MCF 10A (cell line): ENCODE measurements at places on chromosomes 12 and 14.

DNA sequence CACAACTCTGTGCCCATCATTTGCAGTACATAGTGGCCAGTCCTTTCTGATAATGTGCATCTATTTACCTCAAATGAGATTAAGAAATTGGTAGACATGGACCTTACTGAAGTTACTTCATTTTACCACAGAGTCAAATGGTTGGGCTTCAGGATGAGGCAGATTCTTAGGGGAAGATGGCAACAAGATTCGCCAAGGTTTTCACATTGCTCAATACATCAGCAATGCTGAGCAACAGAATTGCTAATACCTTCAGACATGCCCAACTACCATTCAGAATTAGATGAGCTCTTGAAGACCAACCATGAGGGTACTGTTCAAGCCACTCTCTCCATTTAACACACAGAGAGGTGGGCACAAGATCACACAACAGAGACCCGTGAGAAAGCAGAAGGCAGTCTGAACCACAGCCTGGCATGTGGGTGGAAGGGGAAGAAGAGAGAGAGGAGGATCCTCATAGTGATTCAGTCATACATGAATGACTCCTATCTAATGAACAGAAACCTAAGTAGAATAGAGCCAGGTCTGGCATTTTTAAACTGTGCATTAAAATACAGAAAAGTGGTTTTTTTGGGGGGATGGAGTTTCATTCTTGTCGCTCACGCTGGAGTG is 28.5 kb downstream of the CPM start:
- peak; percentile 15 for DNase-seq

- peak; percentile 25 for DNase-seq
Measured at GRCh38 chr12:116693286-116694227, 44.3 kb downstream of the SPRING1 start.

GRCh38 chr12:123655420-123655819 is 15.5 kb upstream of the TCTN2 start:
- DNase-seq, result no peak

- DNase-seq, result no peak
Measured at GRCh38 chr12:67446716-67447115, 177.6 kb downstream of the CAND1 start.

GRCh38 chr12:46458500-46459102 is 86.0 kb upstream of the SLC38A2 start:
- DNase-seq, result no peak

GRCh38 chr14:51147183-51147582 is 52.3 kb upstream of the TRIM9 start:
- peak; percentile 55 for DNase-seq

DNA sequence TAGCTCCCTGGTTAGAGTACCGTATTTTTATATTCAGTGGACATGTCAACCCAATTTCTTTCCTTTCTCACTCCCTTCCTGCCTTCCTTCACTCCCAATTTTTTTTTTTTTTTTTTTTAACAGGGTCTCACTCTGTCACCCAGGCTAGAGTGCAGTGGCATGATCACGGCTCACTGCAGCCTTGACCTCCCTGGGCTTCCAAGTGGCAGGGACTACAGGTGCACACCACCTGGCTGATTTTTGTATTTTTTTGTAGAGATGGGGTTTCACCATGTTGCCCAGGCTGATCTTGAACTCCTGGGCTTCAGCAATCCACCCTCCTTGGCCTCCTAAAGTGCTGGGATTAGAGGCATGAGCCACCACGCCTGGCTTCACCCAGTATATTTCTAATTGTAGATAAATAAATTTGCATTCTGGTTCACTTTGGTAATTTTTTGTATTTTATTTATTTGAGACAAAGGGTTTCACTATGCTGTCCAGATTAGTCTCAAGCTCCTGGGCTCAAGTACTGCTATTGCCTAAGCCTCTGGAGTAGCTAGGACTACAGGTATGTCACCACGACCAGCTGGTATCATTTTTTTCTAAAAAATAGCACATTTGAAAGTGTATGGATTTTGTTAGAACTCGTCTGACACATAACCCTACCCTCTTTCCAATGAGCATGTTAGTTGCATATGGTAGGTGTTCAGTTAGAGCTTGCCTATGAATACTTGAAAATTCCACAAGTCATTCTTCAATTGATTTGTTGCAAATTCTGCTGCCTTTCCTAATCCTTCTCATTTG is 15.7 kb downstream of the SLC38A2 start:
- no peak for DNase-seq

GRCh38 chr14:45083617-45083975 is 320 bp upstream of the PRPF39 start:
- no peak for DNase-seq

GRCh38 chr14:55912344-55912743 is 205.9 kb upstream of the PELI2 start:
- DNase-seq, result no peak

GRCh38 chr12:128861226-128862016 is 8.1 kb downstream of the GLT1D1 start:
- DNase-seq, result no peak

GRCh38 chr14:77917491-77918201 is 117.7 kb downstream of the ADCK1 start:
- DNase-seq, result no peak

GRCh38 chr12:66698558-66698957 is 19.7 kb upstream of the GRIP1 start:
- no peak for DNase-seq

- no peak for DNase-seq
Measured at GRCh38 chr12:5203720-5204119, 160.0 kb downstream of the KCNA5 start.

DNA sequence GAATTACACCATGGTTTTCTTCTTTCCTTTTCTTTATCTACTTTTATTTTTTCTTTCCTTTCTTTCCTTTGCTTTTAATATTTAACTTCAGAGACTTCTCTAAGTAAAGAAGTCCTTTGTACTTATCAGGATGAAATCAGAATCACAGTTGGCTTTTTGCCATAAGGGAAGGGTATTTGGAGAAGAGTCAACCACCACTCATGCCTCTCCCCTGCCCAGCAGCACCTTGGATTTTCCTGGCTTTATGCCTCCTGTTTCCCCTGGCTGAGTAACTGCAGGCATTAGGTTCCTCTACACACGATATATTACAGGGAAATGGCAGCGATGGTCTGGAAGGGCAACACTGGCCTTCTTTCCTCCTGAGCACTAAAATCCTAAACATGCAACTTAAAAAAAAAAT is 266.4 kb upstream of the CAND1 start:
- peak; percentile 22 for DNase-seq

- DNase-seq, result no peak
Measured at GRCh38 chr12:72295744-72296143, 23.6 kb downstream of the TRHDE start.

DNA sequence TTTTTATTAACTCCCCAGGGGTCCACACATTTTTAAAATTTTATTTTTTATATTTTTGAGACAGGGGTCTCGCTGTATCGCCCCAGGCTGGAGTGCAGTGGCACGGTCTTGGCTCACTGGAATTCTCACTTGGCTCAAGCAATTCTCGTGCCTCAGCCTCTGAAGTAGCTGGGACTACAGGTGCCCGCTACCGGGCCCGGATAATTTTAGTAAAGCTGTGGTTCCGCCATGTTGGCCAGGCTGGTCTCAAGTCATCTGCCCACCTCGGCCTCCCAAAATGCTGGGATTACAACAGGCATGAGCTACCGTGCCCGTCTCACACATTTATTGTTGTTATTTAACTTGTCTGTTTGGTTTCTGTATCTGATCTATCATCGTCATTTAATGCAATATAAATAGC is 307.4 kb downstream of the TMTC2 start:
- no peak for DNase-seq

- DNase-seq, result no peak
Measured at GRCh38 chr12:123286652-123287373, 15.2 kb upstream of the CDK2AP1 start.

GRCh38 chr12:116090516-116090915 is 187.0 kb downstream of the MED13L start:
- no peak for DNase-seq

GRCh38 chr12:89621521-89621920 is 87.1 kb downstream of the ATP2B1 start:
- no peak for DNase-seq

DNA sequence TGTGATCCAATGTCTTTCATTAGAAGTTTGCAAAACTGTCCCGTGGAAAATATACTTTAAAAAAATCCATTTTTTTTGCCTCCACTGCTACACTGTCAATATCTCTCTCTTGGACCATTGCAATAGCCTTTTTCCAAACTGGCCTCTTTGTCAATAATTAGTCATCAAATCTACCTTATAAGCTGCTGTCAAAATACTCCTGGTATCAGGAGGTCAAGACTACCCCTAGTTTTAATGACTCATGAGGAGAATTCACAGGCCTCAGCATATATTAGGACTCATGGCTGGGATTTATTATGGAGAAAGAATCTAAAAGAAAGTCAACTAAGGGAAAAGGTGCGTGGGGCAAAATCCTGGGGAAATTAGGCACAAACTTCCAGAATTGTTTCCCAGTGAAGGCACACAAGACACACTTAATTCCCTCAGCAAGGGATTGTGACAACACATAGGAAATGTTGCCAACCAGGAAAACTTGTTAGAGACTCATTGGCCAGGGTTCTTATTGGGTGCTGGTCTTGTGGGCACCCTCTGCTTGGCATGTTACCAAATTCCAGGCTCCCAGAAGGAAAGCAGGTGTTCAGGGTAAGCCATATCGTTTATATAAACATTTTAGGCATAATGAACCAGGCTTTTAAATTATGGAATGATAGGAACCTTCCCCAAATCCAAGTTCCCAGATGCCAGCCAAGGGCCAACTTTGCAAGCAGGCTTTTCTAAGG is 56.1 kb downstream of the TMEM117 start:
- DNase-seq, result peak; percentile 24

GRCh38 chr14:24988760-24989159 is 61.2 kb downstream of the STXBP6 start:
- DNase-seq, result no peak

- DNase-seq, result no peak
Measured at GRCh38 chr12:51548241-51548640, 42.8 kb upstream of the SCN8A start.

- no peak for DNase-seq
Measured at GRCh38 chr14:51044961-51045360, 49.9 kb downstream of the TRIM9 start.

- DNase-seq, result no peak
Measured at GRCh38 chr14:62017651-62018230, 255.5 kb downstream of the SNAPC1 start.

DNA sequence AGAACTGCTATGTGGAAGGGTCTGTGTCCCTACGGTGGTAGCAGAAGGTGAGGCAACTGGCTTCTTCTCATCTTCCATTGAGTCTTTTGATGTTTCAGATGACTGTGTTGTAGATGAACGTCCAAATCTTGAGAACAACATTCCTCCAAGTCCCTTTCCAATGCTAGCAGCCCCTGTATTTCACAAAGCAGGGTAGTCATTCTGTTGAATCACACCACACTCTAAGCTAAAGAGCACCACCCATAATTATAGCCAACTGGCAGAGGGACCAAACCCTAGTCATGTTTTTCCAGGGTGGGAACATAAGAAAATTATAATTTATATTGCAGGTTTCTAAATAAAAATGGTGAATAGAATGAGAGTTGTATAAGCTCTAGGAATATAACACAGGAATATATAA is 98.7 kb downstream of the DDHD1 start:
- no peak for DNase-seq

DNA sequence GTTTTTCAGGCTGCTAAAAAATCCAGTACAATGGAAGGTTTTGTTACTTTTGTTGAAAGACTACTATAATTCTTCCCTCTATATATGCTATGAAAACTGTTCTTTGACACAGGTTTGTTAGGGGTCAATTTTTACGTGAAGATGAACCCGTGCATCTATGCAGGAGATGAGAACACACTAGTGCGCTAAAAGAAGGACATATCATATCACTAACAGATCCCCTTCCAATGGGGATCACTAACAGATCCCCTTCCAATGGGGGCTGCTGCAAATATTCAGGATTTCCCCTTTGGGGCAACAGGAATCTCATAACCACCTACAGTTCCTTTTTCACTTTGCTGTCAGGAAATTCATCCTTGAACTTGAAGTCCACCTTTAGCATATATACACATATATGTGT is 75.1 kb downstream of the CLMN start:
- DNase-seq, result no peak

GRCh38 chr12:13204428-13204827 is 7.9 kb downstream of the EMP1 start:
- DNase-seq, result no peak

DNA sequence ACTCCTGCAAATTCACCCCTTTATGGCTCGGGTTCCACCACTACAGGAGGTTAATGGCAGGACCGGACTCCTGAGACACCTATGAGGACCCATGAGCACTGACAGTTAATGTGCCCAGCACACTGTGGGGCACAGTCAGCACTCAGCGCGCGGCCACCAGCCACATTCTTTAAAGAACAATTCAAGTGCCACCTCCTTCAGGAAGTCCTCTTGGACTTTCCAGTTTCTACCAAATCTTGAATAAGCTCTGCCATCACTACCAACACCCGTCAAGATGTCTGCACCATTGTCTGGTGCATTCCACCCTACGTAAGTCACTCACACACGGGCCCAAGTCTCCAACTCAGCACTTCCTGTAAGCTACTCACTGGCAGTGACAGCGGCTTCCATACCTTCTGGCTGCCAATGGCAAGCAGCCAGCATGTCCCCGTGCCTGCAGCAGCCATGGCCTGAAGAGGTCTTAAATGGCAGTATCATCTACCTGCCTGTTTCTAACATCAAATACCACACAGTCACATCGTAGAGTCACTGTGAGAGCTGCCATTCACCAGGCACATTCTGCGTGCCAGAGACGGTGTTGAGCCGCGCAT is 48.5 kb downstream of the CDC42BPB start:
- DNase-seq, result peak; percentile 26

- DNase-seq, result no peak
Measured at GRCh38 chr14:100239211-100239839, 381 bp downstream of the YY1 start.

DNA sequence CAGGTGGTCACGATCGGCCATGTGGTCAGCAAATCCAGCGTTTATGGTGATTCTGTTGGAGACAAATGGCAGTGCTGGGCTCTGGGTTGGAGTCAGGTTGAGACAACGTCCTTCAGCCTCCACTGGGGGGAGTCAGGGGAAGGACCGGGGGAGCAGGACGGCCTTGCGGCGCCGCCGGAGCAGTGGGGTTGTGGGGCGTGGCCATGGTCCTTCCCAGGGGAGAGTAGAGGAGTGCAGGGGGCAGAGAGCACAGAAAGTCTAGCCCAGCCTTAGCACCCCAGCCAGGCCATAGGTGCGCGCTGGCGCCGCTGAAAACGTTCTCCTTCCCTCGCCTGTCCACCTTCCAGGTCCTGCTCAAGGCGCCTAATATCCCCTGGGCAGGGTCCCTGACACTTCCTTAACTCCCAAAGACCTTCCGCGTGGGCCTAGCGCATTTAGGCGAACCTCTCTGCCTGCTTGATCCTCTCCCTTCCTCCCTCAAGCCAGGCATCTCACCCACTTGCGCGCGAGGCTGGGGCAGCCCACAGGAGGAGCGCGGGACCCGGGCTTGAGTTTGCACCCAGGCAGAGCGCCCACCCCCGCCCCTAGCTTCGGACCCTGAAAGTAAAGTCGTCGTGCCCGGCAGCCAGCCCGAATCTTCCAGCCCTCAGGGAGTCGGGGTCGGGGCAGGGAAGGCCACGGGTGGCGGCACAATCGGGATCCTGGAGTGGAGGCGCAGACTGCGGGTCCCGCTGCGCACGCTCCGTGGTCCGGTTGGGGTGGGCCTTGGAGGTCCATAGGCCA is 3.1 kb upstream of the KIF26A start:
- DNase-seq, result no peak

GRCh38 chr14:73269729-73270531 is 32.6 kb downstream of the PAPLN start:
- no peak for DNase-seq
